Inflammatory macrophage treated with lipopolysaccharide for 1 hour (primary cell): ENCODE measurements at places on chromosomes 6 and 20.

DNA sequence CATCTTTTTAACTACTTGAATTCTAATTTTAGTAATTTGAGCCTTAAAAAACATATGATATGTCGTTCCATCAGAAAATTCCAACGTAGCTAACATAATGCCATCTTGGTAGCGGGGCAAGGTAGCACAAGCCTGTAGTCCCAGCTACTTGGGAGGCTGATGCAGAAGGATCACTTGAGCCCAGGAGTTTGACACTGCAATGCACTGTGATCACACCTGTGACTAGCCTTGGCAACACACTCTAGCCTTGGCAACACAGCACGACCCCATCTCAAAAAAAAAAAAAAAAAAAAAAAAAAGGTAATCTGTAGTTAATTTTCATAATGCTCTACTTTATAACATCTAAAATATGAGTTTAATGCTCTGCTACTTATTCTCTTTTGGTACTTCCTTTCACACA, 6.7 kb downstream of the BCLAF1 start:
- no peak for DNase-seq

DNA sequence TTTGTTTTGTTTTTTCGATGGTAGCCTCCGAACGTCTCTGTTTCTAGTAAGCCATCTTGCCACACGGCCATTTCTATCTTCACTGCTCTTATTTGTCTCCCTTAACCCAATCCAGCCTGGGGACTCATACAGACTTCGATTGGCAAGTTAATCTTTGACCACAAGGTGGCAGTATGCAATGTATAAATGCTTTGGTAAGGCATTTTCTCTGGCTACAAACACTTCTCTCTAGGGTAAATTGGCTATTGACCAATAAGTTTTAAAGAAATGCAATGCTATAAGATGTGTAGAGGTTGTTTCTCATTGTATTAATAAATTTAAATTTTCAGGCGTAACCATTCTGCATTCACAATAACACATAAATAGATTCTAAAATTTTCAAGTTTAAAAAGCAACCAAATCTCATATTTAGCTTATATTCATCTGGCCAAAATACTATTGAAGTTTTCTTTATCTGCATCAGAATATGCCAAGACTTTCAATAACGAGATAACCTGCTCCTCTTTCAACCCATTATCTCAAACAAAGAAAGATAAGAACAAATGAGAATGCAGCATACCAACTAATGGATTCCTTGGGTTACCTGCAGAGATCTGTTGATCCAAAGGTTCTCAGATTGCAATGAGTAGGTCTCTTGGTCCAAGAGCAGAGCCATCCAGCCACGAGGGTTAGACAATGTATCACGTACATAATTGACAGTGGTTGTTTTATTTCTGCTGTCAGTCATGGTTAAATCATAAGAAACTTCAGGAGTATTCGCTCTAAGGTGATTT, 231.9 kb downstream of the PKHD1 start:
- DNase-seq, result peak; percentile 29

DNA sequence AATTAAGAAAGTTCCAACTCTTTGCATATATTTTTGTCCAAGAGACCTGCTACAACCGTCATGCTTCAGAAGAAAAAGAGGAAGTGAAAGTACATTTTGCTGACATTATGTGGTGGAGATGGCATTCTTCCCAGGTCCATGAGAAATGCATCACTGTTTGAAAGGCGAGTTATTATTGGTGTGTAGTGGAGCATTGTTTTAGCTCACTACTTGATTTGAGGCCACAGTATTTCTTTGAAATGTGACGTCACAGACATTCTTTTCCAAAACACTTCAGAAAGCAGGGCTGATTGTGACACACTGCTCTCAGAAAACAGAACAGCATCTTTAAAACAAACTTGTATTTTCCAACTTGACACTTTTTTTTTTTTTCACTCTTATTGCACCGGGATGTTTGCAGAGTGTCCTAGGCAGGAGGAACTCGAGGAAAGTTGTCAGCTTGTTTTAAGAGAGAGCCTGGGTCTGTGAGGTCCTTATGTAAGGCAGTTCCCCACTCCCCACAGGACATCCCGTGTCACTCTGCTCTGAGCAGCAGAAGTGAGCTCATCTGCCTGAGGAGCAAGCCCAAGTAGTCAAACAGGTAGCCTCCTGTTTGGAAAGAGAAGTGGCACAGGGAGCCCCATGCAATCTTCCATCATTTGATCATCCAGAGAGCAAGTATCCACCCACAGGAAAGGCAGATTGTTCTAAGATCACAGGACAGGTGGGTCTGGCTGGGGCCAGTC, 1.1 kb downstream of the SPTLC3 start:
- peak; percentile 59 for DNase-seq

DNA sequence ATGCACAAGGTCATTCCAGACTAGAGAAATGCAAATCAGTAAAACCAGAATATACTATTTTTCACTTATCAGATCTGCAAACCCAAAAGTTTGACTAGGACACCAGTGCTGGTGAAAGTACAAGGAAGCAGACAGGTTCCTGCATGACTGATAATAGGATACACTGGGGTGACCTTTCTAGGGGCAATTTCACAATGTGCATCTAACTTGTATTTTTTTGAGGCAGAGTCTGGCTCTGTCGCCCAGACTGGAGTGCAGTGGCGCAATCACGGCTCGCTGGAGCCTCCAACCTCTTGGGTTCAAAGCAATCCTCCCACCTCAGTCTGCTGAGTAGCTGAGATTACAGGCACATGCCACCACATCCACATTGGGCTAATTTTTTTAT, 11.4 kb downstream of the COMMD7 start:
- DNase-seq, result peak; percentile 51
